CD4-positive, alpha-beta T cell treated with Interleukin-10 for 1 hour (primary cell): ENCODE measurements at places on chromosomes 5 and 9.

DNA sequence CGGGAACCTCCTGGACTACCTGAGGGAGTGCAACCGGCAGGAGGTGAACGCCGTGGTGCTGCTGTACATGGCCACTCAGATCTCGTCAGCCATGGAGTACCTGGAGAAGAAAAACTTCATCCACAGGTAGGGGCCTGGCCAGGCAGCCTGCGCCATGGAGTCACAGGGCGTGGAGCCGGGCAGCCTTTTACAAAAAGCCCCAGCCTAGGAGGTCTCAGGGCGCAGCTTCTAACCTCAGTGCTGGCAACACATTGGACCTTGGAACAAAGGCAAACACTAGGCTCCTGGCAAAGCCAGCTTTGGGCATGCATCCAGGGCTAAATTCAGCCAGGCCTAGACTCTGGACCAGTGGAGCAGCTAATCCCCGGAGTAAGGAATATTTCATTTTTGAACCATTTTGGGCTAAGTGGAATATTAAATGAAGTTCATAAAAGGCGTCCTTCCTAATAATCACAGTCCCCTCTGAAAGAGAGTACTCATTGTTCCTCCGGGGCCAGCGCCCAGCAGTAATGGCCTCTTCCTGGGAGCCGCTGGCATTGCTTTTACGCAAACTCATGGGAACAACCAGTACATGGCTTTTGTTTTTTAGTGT is 23.6 kb downstream of the QRFP start:
- DNase-seq: no peak

DNA sequence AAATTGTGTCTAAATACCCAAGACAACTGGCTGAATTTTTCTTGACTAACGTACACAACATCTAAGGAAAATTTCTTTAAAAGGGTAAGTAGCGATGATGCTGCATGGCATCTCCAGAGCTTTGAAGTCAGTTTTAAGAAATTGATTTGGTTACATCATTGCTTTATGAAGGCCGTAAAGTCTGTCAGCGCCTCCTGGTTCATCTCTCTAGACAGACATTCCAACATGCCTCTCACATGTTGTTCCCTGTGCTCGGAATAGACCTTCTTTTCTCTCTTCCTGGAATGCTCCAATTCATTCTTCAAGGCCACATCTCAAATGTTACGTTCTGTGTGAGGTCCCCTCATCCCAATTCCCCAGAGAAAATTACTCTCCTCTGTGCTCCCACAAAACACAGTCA is 108.7 kb upstream of the SSBP2 start:
- no peak for DNase-seq

DNA sequence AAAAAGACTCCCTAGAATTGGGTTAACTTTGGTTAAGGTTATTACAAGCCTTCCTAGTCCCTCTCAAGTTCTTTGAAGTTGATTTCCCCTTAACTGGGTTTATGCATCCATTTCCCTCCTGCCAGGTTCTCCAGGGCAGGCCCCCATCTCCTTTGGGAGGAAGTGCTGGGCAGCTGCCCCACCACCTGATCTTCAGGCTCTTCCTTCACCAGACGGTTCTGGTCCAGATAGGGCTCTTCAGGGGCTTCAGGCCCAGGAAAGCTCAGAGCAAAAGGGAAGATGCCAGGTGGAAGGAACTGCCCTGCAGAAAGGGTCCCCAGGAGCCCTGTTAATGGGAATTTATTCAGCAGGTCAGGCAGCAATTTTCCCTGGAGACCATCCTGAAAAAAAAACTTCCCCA is 2.1 kb downstream of the SMIM32 start:
- DNase-seq: no peak

GRCh38 chr5:72503888-72504491 is 3.2 kb downstream of the ZNF366 start:
- no peak for DNase-seq

DNA sequence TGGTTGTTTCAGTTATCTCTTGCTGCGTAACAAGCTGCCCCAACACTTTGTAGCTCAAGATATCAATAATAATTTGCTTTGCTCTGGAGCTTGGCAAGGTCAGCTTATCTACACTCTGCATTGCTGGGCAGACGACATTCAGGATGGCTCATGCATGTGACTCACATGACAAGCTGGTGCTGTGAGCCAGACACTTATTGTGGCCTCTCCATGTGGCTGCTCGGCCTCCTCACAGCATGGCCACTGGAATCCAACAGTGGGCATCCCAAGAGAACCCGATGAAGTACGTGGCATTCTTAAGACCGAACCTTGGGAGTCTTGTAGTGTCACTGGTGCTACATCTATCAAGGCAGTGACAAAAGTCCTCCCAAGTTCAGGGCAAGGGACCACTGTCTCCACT is 94.2 kb upstream of the MVB12B start:
- DNase-seq: no peak
